H7 (cell line): ENCODE measurements at places on chromosomes 1 and 21. TPM values are rescaled to one million over a fixed set of nuclear protein-coding genes. Genes with fewer than 3 reads are reported as not detected.

Gene ANKRD34A
- total RNA-seq = 0.52 and 0.62 TPM in 2 replicates

Gene CENPF
- 76.7 and 167 TPM in 2 replicates for total RNA-seq

GRCh38 chr1:85575363-85575995, 5.1 kb upstream of the CCN1 start:
- no peak for DNase-seq

- DNase-seq = no peak
Observed at GRCh38 chr1:175132436-175132835, 60.1 kb downstream of the KIAA0040 start.

DNA sequence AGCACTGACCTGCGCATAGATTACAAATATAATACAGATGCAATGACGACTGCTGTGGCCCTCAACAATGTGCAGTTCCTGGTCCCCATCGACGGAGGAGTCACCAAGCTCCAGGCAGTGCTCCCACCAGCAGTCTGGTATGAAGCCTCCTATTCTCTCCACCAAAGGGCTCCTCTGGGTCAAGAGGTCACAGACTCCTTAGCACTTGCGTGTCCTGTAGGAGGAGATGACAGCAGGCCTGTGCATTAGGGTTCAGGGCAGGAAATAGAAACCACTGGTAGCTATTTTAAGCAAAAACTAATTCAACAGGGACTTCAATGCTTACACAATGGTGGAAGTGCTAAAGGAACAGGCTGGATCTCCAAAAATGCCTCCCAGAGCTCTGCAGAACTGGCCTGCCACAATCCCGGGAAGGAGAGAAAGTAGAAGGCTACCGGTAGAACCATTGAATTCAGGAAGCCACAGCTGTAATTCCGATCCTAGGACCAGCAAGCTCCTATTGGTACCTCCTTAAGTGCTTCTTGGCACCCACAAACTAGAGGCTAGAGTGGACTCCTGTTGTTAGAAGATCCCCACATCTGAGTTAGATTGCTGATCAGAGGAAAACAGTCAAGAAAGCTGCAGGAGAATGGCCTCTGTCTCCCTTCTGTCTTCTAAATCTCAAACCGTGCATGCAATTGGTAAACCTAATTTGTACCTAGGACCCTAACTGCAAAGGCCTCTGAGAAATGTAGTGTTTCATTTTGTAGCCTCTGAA, 12.7 kb upstream of the DYNLT5 start:
- DNase-seq = no peak
